Foreskin fibroblast (primary cell): ENCODE measurements at places on chromosomes 6 and 20.

GRCh38 chr6:100194535-100194934 is 200.5 kb upstream of the MCHR2 start:
- no peak for DNase-seq

GRCh38 chr20:36959242-36959641 is 7.7 kb upstream of the SAMHD1 start:
- no peak for DNase-seq

DNA sequence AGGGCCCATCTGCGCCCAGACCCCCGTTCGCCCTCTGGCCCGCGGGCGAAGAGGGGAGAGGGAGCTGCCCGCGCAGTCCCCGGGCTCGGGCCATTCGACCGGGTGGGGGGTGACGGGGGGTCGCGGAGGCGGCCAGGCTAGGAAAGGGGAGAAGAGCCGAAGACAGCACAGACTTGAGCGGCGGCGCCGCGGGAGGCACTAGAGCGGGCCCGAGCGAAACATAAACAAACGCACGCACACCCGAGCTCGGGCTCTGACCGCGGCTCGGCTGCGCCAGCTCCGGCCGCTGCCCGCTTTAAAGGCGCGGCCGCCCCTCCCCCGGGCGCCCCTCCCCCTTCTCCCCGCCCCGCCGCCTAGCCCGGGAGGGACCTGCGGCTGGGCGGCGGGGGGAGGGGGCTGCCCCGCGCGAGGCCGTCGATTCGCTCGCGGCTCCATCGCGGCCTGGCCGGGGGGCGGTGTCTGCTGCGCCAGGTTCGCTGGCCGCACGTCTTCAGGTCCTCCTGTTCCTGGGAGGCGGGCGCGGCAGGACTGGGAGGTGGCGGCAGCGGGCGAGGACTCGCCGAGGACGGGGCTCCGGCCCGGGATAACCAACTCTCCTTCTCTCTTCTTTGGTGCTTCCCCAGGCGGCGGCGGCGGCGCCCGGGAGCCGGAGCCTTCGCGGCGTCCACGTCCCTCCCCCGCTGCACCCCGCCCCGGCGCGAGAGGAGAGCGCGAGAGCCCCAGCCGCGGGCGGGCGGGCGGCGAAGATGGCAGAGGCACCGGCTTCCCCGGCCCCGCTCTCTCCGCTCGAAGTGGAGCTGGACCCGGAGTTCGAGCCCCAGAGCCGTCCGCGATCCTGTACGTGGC is at the start of gene FOXO3:
Gene FOXO3, plus strand, starts transcription at position 455 of the 846 bp plus-strand sequence. Its CDS starts 292 bp downstream, at position 747.
- DNase-seq: peak; percentile 92

DNA sequence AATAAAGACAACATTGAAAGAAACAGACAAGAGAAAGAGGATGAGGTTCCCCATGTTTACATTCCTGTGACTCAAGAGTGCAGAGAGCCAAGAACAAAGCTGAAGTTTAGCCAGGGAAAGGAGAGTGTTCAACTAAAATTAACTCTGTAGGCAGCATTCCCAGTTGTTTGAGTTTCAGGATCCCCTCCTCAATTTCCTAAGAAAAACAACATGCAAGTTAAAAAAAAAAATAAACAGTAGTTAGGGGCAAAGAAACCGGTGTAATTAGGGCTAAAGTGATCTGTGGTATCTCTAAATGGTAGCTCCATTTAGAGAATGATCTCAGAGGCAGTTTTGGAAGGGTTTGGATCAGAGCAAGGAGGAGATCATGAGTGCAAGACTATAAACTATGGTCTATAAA is 30.9 kb upstream of the RAB23 start:
- DNase-seq: peak; percentile 76

- DNase-seq: no peak
Measured at GRCh38 chr6:90913266-90913960, 326.5 kb upstream of the MAP3K7 start.

DNA sequence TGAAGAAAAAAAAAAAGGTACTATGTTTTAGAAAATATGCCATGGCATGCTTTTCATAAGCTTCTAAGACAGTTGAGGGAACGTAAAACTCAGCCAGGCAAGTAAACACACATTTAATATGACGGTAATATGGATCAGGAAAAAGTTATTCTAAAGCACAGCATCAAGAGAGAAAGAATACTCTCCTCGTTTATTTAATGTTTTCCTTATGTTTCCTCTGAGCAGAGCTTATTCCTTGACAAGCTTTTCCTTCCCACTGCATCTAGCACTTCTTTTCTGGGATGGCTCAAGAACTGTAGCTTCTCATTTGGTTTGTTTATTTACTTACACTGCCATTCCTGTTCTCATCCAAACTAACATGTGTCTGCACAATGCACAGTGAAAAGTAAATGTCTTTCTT is 2.7 kb upstream of the RSPO3 start:
- DNase-seq: no peak

- no peak for DNase-seq
Measured at GRCh38 chr6:82959385-82959941, 106.2 kb downstream of the UBE3D start.

- no peak for DNase-seq
Measured at GRCh38 chr20:63274381-63275228, 2.0 kb downstream of the ARFGAP1 start.
